ENCODE measurements at places on chromosomes 13 and 19. TPM values are rescaled to one million over a fixed set of nuclear protein-coding genes. Genes with fewer than 3 reads are reported as not detected.

DNA sequence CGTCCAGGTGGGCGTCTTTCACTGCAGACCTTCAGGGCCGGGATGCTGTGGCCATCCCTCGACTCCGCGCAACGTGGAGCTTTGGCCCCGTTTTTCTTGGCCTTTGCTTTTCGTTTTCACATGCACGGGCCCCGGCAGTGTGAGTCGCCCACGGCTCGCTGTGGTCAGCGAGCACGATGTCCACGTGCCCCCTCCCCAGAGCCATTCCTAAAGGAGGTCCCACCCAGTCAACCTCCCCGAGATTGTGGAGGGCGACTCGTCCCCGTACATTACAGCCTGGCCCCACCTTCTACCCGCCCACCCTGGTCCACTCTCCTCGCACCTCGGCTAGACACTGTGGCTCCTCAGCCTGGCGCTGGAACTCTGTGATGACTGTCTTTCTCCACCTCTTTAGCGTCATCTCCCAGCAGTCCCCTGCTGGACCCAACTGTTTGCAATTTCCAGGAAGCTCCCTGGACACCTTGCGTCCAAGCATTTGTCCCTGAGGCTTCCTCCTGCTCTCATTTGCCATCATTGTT is 405 bp downstream of the ZNF446 start:
- no peak for DNase-seq

Gene TYK2
- polyA plus RNA-seq, result 97.5 TPM

Gene S1PR4
- polyA plus RNA-seq, result 0.19 TPM

DNA sequence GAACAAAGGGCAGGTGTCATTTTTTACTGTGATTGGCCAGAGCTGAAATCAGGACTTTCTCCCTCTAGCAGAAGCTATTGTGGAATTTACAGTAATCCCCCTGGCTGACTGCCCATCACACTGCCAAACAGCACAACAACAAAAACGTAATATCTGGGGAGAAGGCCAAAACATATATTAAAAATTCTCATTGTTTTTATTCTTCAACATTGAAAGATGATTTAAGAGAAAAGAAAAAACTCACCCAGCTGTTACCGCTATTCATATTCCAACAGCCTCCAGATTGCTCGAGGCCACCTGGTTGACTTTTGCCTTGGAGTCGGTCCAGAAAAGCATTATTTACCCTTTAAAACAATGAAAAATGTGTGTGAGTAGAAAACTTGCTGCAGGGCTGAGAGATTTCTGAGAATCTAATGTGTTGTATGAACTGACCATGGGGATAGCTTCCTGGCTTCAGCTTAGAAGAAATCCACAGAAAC is 97.2 kb downstream of the EPSTI1 start:
- no peak for DNase-seq

GRCh38 chr13:29909975-29910674 is 59.7 kb upstream of the UBL3 start:
- DNase-seq, result no peak

Gene CYP4F11
- polyA plus RNA-seq, result not detected

DNA sequence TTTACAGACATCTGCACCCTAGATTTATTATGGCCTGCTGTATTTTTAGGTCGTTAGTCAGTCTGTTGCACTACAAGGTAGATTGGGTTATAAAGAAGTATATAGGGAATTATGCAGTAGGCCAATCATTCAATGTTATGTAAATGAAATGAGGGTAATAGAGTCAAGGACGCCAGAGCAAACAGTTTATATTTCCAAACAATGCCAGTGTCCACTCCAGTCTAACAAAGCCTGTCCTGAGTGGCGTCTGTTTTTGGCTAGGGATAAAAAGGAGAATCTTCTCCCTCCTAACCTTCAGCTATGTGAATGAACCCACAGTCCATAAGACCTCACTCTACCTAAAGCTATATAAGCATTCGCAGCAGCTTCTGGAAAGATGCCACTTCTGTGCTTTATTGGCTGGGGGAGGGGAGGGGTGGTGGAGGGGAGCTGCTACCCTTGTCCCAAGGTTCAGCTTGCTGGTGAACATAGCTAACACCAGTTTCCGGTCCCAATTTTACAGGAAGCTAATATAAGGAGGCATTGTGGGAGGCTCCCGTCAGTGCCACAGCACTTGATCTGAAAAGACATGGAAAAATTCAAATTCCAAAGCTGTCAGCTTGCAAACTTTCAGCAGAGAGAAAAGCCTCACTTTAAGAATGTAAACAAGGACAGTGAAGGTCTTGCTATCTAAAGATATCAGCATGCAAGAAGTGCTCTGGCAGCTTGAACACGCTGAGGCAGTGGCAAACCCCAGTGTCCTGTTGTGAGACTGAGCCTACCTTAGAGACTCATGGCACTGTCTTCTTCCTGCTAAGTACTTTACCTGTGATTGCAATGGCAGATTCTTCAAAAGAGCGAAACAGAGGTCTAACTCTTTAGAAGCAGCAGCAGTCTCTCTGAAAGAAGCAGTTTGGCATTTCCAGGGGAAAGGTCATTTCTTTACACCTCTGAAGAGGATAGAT is 369.9 kb downstream of the PCDH9 start:
- DNase-seq, result no peak

DNA sequence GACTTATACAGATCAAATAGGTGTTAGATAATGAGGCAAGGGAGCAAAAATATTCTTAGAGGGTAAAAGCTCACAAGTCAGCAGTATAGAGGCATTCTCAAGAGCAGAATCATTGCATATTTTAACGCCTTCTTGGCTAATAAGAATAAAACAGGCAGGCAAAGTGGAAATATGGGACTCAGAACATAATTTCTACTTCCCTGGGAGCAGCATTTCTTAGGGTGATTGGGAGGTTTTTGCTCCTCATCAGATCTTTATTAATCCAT is 39.6 kb downstream of the LHFPL6 start:
- DNase-seq, result no peak

GRCh38 chr19:43310221-43310620 is 40.9 kb upstream of the PSG9 start:
- DNase-seq, result no peak

DNA sequence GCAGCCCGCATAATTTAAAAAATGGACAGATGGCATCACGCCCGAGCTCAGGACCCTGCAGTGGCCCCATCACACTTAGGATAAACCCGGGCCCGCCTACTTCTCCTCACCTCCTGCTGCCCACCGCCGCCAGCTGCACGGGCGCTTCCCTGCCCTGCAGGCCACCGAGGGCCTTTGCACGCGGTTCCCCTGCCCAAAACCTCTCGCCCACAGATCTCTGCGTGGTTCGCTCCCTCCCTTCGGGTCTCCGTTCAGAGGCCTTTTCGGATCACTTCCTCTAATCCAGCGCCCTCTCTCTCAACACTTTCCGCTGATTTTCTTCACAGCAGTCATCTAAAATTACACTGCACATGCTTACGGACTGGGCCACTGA is 1.8 kb downstream of the SHISA7 start:
- DNase-seq, result no peak

Gene MAST1
- 0.99 TPM for polyA plus RNA-seq

- DNase-seq, result peak; percentile 57
Measured at GRCh38 chr13:99356262-99357091, 49.3 kb upstream of the GPR183 start.

DNA sequence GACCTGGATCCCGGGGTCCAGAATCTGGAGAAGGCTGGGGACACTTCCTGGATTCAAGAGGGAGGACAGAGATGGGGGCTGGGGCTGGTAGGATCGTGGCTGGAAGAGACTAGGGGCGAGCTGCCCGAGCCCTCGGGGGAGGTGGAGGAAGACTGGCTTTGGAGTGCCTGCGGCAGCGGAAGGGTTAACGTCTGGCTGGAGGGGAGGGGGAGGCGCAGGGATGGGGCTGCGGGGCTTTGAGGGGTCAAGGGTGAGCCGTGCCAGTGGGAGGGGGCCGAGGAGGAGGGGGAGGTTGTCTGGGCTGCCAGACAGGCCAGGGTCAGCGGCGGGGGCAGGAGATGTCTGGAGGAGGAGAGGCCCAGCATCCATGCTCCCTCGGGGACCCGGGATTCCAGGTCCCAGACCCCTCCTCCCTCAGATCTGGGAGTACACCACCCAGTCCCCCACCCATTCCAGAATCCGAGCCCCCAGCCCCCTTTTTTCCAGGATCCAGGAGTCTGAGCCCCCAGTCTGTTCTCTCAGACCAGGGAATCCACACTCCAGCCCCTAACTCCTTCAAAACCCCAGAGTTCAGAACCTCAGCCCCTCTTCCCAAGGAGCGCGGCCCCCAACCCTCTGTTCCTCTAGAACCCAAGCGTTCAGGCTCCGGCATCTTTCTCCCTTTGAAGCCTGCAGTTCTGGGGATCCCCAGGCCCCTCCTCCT is 3.2 kb upstream of the SPACA6 start:
- DNase-seq, result no peak

DNA sequence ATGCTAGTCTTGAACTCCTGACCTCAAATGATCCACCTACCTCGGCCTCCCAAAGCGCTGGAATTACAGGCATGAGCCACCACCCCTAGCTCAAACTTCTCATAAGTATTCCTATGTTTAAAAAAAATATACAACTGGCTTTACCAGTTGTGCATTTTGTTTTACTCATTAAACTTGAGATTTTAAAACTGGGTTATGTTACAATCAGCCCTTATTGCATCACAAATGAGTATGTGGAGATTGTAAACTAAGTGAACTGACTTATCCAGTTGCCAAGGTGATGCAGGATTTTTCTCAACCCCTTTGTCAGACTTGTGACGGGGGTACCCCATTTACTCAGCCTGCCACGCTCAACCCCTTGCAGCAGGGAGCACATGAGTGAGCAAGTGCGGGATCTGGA is 14.4 kb upstream of the GTF2F2 start:
- DNase-seq, result no peak

Gene KLC3
- 1.1 TPM for polyA plus RNA-seq

DNA sequence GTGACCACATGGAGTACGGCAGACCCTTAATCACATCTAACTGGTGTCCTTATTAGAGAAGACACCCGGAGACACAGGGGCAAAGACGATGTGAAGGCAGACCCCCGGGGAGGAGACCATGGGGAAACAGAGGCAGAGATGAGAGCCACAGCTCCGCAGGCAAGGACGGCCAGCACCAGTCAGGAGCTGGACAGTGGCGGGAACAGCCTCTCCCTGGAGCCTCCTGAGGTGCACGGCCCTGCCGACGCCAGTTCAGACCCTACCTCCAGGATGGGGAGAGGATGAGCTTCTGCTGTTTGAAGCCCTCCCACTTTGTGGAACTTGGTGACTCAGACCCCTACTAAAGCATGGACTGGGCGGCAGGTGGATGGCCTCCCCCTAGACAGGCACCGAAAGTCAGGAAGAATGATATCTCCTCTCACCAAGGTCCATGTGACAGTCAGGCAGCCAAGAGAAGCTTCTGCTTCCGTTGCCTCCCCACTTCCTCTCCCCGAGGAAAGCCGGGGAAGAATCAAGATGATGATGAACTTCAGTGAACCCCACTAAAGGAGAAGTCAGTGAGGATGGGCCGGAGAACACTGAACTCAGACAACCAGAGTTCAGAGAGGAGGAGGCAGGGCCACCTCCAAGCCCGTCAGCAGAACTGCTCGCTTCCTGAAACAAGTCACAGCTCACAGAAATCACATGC is 25.4 kb downstream of the RAB20 start:
- DNase-seq, result no peak

- no peak for DNase-seq
Measured at GRCh38 chr13:103965506-103966243, 899.5 kb upstream of the SLC10A2 start.

GRCh38 chr19:17365361-17365760 is 11.8 kb downstream of the PLVAP start:
- no peak for DNase-seq

GRCh38 chr13:94416454-94417080 is 62.9 kb downstream of the DCT start:
- no peak for DNase-seq

DNA sequence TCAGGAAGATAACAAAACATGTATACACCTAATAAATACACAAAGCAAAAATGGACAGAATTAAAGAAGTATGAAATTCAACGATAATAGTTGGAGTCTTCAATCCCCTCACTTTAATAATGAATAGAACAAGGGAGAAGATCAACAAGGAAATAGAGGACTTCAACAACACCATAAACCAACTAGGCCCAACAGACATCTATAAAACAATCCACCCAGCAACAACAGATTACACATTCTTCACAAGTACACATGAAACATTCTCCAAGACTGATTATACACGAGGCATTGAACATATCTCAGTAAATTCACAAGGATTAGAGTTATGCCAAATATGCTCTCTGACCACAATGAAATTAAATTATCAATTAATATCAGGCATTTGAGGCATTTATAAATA is 185.5 kb upstream of the NBEA start:
- DNase-seq, result no peak

DNA sequence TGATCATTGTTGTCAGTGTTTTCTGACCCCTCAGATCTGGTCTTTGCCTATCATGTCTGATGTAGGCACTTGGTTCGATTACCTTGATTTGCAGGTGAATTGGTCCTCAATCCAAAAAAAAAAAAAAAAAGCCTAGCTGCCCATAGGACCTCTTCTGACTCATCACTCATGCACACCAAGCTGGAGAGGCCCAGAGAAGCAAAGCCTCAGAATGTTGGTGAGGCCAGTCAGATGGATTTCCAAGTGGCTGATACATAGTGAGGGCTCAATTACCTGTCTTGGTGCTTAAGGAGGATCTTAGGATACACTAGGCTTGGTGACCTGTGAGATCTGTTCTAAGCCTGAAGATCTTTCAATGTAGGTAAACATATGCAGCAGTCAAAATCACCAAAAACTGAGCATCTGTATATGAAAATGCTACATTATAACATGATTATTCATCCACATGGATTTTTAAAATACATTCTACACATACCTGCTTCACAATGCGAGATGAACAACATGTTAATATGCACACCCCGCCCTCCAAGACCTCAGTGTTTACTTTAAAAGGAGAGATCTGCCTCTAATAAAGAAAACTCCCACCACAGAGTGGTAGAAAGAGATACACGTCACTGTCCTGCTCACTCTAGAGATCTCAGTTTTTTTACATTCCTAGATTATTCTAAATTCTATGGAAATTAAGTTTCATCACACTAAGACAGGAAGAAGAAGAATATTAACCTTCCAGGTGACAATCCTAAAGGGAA is 79.9 kb upstream of the RAP2A start:
- DNase-seq, result no peak

Gene IGFL2
- not detected for polyA plus RNA-seq

Gene C5AR1
- 3.9 TPM for polyA plus RNA-seq

DNA sequence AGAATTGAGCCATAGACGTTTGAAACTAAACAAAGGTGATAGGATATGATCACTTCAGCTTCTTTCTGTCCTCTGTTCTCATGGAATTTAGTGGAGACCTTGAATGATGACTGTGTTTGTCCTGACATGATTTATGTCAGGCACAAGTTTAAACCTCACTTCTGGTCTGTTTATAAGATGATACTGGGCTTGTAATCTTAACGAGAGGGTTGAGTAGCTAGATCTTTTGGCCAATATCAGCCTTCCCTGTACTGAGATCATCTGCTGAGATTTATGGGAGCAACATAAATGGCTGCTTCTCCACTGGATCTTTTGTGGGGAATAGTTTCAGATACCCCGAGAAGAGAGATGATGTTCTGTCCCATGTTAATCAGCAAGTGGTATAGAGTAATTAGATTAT is 121.8 kb upstream of the OBI1 start:
- DNase-seq, result no peak

GRCh38 chr13:35468195-35468594 is 8.3 kb downstream of the MAB21L1 start:
- DNase-seq, result no peak

GRCh38 chr13:29160862-29161261 is 340.7 kb downstream of the MTUS2 start:
- no peak for DNase-seq

Measured in right renal cortex interstitium (tissue), 3 donors.